CD8-positive, alpha-beta memory T cell (primary cell): ENCODE measurements at places on chromosomes 12 and 14.

- no peak for DNase-seq
Observed at GRCh38 chr14:51041883-51042282, 53.0 kb downstream of the TRIM9 start.

GRCh38 chr12:129486931-129487330 is 416.9 kb downstream of the TMEM132D start:
- no peak for DNase-seq

GRCh38 chr12:6936194-6936635 is 7.4 kb upstream of the RNU7-1 start:
- no peak for DNase-seq

GRCh38 chr12:31033146-31033545 is 40.5 kb upstream of the DDX11 start:
- DNase-seq = no peak

DNA sequence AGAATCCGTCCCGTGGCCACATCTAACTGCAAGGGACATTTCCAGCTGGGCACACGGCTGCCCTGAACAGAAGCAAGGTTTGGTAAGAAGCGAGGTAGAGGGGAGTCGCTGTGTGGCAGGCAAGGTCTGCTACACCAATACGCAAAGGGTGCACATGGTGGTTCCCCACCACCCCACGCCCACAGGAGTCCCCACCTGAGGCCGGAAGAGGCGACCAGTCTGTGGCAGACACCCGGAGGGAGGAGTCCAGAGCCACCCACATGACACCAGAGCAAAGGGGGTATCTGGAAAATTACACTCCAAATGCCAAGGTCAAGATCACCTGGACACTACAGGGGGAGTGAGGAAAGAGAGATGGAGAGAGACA is 47.1 kb upstream of the GALNT9 start:
- no peak for DNase-seq

- DNase-seq = no peak
Observed at GRCh38 chr12:122886161-122886560, 9.8 kb downstream of the VPS37B start.

- DNase-seq = no peak
Observed at GRCh38 chr12:102763471-102763870, 153.6 kb downstream of the PAH start.

GRCh38 chr12:8040791-8041190 is 8.3 kb downstream of the FOXJ2 start:
- DNase-seq = no peak

GRCh38 chr12:65324056-65324455 is 45.6 kb downstream of the MSRB3 start:
- DNase-seq = no peak

- DNase-seq = no peak
Observed at GRCh38 chr14:87014856-87015255, 978.1 kb downstream of the GALC start.

DNA sequence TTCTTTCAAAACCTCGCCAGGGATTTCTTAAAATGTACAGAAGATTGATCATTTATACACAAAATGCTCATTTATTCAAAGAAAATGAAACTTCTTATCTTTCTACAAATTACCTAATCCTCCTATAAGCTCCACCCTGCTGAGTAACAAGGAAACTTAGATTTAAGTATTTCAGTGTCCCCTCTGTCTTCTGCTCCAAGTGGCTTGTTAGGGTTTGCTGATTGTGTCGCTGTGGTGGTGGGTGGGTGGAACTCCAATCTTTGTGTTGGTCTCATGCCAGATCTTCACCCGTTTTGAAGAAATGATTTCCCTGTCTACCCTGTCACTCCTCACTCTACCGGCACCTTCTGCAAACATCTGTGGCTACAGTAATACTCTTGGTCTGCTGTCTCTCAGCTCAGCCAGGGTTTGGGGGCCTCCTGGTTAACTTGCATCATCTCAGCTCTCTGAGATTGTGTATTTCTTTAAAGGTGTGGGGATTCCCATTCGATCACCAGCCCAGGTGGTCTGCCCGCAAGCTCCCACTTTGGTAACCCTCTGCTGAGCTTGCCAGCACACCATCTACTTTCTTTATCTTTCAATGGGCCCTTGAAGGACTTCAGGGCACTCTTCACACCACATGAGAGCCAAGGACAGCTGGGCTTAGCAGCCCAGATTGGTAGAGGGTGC is 73.8 kb downstream of the DRAM1 start:
- no peak for DNase-seq

DNA sequence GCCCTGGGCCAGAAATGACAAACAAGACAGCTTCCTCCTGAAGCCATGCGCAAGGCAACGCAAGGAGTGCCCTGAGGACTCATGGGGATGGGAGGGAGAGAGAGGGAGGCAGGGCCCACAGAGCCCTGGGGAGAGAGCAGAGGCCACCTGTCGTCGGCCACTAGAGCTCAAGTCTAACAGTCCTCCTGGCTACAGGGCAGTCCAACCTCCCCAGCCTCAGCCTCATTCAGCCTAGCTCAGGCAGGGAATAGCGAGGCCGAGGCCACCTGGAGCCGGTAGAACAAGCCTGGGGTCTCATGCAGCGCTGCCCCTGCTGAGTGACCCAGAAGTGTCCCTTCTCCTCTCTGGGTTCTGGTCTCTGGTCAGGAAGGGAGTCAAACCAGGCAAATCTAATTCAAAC is 69.5 kb downstream of the BCL11B start:
- DNase-seq = no peak

DNA sequence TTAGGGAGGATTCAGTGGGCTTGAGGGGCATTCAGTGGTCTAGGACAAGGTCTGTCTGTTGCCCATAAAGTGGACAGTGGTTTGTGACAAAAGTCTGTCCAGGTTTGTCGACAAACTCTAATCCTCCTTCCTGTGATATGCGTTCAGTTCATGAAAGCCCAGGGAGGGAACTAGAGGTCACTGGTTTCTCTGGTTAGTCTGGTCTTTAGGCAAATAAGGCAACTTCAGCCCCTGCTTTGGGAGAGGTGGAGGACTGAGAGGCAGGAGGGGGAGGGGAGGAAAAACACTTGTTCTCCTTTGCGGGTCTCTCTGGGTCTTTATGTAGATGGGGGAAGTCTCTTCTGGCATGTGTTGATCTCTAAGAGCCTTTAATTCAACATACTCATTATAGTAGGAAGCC is 235.1 kb upstream of the PWP1 start:
- DNase-seq = no peak

DNA sequence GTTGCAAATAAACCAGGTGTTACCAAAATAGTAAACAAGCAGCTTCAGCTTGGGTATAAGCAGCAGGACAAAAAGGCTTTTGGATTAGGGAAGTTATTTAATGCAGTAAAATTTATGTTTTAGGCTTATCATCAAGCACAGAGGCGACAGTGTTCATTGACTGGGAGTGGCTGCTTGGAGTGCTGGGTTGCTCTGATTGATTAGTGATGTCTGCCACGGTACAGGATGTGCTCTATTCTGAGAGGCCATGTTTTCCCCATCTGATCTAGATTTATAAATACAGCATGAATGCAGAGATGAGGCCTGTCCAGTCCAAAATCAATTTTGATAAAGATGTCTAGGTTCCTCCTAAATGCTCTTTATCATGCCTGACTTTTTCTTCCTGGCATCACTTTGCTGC is 83.5 kb downstream of the MAP1LC3B2 start:
- DNase-seq = no peak

GRCh38 chr12:39575498-39575875 is 44.1 kb downstream of the ABCD2 start:
- no peak for DNase-seq

DNA sequence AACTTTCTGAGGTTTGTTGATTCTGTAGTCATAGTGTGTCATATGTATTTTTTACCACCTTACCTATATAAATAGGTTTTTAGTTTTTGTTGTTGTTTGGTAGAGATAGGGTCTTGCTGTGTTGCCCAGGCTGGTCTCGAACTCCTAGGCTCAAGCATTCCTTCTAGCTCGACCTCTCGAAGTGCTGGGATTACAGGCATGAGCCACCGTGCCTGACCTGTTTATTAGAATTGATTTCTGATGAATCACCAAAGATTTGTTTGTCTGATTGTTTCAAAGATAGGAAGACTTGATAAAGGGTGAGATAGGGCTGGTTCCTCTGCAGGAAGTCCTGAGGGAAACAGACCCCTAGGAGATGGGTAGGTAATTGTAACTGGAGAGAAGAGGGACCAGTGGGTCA is 481.6 kb downstream of the PCNX1 start:
- DNase-seq = no peak

DNA sequence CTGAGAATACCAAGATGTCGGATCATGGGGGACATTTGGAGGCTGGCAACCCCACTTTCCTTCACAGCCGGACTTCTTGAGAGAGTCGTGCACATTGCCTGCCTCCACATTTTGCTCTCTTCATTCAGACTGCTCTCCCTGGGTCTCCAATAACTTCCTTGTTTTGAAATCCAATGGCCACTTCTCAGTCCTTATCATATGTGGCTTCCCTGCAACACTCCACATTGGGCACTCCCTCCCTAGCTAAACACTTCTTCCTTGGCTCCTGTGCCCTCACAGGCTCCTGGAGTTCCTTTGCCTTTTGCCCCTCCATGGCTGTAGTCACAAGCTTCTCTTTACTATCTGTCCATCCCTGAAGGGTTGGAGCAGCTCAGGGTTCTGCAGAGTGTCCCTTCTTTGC is 30.1 kb downstream of the NPC2 start:
- DNase-seq = no peak

DNA sequence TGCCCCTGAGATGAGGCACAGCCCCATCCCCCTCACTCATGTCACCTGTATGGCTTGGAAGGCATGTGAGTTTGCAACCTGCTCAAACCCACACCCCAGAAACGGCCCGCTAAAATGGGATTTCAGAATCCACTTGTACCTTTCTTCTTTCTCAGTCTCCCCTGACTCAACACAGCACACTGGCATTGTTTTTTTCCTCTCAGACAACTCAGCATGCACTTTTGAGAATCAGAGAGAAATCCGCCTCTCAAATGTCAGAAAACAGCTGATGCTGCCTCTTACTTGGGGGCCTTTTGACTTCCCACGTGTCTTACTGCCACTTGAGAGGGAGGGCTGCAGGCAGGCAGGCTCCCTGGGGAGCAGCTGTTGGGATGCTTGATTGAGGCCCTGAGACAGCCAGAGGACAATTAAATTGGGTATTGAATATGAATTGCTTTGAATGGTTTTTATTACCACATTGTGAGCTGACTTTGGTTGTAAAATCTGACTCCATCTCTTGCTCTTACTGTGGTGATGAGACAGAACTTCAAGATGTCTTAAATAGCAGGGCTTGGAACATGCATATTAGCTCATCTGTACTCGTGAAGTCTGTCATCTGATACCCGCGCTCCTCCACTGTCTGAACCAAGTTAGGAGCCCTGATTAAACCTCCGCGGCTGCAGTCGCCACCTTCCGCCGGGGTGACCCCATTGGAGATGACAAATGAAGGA is 96.6 kb downstream of the APAF1 start:
- no peak for DNase-seq

GRCh38 chr12:3752096-3752709 is 706 bp downstream of the CRACR2A start:
- DNase-seq = peak; percentile 85

DNA sequence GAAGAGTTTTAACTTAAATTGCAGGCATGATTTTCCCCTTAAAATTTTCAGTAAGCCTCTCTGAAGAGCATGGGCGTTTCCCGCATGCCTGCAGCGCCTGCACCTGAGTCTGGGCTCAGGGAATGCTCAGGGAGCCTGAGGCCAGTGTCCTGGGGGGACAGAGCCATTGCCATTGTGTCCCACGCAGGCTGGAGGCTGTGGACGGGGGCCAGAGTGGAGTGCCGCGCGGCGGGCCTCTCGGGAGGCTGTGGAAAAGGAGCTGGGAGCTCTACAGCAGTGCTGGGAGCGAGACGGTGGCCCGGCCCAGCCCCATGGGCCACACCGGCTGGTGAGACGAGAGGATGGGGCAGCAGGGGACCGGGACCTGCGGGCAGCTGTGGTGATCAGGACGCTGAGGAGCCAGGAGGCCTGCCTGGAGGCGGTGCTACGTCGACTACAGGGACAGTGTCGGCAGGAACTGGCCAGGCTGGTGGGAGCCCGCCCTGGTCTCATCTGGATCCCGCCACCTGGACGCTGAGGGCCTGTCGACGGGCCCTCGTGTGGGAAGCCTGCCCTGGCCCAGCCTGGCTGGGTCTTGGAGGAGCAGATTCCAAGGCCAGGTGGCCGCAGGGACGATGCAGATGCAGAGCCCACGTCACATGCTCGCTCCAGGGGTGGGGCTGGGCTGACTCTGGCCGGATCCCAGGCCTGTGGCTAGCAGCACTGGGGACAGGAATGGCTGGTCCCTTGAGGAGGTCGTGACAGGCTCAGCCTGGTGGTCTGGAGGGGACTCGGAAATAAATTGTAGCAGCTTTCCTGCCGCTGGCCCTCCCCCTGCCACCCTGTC is 7.6 kb downstream of the TEDC1 start:
- no peak for DNase-seq

GRCh38 chr12:1862973-1863372 is 42.6 kb downstream of the LRTM2 start:
- no peak for DNase-seq

DNA sequence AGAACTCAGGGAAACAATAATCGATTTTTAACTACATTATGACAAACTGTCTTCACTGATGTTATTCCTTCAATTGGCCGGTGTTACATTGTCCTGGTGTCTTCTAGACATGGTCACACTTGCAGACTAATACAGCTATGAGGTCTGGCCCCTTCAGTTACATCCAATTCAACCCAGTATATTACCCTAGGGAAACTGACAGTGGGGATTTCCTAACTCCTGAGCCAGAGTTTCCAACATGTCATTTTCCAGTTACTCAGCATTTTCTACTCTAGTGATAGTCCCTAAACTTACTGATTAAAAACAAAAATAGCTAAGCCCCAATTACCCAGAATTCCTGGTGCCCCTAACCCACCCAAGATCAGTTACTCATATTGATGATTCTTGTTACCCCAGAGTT is 21.1 kb downstream of the IFNG start:
- DNase-seq = no peak

DNA sequence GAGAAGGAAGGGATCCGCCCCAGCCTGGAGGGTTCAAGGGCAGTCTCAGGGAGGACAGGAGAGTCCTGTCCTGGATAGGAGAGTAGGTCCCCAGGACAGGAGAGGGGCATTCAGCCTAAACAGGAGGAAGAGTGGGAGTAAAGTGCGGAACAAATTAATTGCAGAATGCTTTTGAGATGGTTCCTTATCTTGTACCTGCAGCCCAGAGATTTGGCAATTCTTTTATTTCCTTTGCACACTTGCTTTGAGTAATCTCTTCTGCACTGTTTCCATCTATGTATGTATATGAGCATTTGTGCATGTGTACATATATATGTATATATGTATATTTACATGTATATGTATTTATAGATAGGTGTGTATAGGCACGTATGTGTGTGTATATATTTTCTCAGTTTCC is 22.7 kb downstream of the PLEK2 start:
- no peak for DNase-seq

- DNase-seq = no peak
Observed at GRCh38 chr12:22684140-22685118, 59.5 kb downstream of the ETNK1 start.

- DNase-seq = no peak
Observed at GRCh38 chr12:27277846-27278260, 33.8 kb downstream of the STK38L start.

GRCh38 chr12:122116707-122117535 is 38.4 kb downstream of the MLXIP start:
- no peak for DNase-seq

- no peak for DNase-seq
Observed at GRCh38 chr12:113006641-113007040, 28.3 kb downstream of the OAS2 start.
